ENCODE measurements at places on chromosomes 5 and 9.

DNA sequence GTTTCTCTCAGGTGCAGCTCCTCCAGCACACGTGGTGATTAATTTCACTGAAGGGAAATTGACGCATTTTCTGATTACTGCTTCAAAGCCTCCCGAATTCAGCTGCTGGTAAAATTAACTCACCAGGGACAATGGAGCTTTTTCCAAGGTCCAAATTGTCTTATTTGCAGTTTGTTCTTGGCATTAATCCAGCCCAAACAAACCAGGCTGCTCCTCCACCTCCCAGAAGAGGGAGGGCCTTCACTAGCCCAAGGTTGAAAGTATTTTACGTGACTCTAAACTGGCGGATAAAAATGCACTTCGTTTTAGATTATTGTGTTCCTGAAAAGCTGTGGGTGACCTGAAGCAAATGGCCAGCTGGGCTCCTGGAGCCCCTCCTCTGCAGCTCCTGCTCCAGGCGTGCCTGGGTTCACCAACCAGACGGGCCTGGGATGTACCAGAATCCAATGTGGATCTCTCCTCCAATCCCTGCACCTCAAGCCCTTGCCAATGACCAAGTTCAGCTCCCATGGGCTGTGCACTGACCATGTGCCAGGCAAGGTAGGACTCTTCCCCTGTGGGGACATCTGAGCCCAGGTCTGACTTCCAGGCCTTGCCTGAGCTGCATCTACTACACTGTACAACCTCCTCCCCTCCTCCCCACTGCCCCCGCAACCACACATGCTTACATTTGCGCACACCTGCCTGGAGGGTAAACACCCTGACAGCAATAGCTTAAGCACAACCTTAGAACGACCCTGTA, 193.4 kb downstream of the CDK5RAP2 start:
- DNase-seq, result no peak

- DNase-seq, result no peak
Measured at GRCh38 chr5:76250463-76250862, 152.6 kb upstream of the IQGAP2 start.

DNA sequence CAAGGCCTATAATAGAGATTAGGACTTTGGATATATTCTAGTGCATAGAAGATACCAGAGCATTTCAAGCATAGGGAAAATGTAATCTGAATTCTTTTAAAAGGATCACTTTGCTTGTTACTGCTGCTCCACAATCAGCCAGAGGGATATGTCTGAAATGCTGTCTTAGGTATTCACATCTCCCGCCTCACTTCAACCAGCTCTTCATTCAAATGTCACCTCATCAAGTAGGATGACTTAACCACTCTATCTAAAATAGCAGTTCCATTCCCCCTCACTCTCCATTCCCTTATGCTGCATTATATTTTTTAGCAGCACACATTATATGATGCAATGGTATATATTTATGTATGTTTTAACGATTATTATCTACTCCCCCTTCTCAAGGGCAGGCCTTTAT, 500.3 kb upstream of the GRIA1 start:
- no peak for DNase-seq

DNA sequence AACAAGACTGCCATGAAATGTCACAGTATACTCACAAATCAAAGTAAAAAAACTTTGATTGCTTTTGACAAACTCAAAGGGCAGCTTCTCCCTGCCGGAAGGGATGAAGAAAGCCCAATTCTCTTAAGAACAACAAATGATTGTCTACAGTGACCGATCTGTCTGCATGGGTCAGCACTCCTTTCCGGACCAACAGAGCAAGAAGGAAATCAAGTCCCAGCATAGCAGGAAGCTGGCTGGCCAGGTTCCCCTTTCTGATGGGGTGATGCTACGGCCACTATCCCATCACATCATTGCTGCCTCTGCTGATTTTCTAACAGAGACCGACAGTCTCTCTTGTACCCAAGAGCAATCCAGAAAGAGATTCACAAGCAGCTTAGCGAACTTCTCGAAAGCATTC, 692 bp downstream of the C1QTNF3 start:
- DNase-seq, result no peak

- DNase-seq, result no peak
Measured at GRCh38 chr5:11323761-11324160, 562.7 kb upstream of the DAP start.

GRCh38 chr5:31982621-31983020, 191.5 kb downstream of the GOLPH3 start:
- DNase-seq, result no peak

GRCh38 chr9:18208166-18209059, 265.5 kb upstream of the ADAMTSL1 start:
- no peak for DNase-seq

DNA sequence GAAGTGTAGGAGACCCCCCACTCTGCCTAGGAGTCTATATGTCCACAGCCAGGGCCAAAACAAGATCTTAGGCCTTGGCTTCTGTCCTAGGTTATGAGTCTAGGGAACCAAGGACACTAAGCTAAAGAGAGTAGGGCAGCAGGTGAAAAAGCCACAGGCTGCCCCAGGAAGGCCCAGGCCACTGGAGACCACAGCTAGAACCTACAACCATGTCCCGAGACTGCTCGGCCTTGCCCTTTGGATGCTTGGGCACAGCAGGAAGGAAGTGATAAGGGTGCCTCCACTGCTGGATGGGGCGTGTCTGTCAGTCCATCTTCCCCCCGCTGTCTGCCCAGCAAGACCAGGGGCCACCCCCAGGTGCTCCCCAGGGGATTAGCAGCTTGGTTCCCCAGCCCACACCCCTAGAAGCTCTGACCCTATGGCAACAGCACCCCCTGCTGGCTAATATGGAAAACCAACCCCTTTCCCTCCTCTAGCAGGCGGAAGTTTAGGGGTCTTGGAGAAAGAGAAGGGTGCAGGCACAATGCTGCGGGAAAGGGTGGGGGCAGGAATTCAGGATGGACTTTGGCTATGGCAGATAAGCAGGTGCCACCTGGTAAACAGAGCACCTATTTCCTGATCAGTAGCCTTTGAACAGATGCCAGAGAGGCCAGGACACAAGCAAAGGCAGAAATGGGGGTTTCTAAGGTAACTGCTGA, 10.5 kb upstream of the IRF1 start:
- DNase-seq, result peak; percentile 85

- no peak for DNase-seq
Measured at GRCh38 chr5:759781-760362, 24.7 kb downstream of the ZDHHC11B start.

DNA sequence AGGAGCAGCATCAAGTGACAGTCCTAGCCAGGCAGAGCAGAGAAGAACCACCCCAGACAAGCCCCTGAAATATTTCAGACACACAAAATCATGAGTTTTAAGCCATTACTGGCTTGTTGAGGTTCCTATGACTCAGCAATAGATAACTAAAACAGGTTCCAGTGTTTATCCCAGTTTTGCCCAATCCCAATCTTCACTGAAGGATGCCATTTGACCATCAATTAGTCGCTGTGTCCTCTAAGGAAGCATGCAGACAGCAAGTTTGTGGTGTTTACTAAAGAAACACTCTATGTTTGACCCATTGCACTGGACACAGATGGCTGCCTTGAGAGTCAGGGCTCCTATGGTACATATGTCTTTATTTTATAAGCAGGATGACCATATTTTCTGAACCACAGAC, 186.7 kb downstream of the SYK start:
- DNase-seq, result no peak

DNA sequence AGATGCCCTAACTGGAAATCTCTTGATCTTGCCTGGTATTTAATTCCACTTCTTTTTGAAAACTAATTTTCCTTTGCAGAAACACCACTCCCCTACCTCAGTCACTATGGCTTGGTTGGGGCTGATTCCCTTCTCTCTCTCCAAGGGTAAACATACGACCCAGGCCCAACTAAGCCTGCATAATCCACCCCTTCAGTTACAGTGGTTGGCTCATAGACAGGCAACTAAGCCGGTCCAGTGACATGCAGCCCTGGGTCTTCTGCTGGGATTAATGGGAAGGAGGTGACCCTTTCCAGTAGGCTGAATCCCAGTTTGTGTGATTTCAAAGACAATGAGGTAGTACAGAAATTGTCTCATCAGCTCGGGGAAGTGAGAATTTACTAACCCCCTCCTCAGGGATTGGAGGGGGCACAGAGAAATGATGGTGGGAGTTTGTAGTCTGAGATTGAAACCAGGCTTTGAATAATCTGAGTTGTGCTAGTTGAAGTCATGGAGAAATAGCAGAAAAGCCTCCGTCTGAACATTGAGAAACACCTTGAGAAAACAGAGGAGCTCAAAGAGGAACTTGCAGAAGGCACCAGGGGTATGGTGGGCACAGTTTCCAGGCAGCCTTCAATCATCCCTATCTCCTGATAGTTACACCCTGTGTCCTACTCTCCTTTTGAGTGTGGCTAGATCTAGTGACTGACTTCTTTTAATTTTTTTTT, 148.9 kb downstream of the GCNT1 start:
- no peak for DNase-seq

- DNase-seq, result no peak
Measured at GRCh38 chr5:67799732-67800234, 415.8 kb upstream of the PIK3R1 start.

- DNase-seq, result no peak
Measured at GRCh38 chr9:113973963-113974413, 97.9 kb downstream of the ZNF618 start.

DNA sequence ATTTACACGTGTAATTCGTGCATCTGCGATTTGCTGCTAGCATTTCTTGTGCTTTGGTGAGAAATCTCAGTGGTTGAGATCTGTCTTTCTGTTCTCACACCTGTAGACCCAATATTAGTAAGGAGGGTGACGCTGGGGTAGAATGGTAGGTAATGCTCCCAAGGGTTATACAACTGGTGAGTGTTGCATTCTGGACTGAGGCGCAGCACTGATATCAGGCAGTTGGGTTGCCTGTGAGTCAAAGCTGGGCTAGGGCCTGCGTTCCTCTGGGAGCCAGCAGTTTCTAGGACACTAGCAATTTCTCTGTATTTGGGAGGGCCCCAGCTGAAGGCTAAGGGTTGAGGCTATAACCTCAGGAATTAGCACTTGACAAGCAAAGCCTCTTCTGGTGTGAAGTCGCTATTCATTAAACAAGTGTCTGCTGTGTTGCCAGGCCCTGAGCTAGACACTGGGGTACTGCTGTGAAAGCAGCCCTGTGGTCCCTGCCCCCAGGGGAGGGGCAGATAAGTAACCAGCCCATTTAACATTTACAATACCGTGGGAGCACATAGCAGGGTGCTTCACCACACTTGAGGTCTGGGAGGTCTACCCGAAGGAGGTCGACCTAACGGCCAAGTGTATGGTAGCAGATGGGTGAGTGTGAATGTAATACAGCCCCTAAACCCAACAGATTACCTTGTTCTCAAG, 28.7 kb downstream of the LARP1 start:
- no peak for DNase-seq

DNA sequence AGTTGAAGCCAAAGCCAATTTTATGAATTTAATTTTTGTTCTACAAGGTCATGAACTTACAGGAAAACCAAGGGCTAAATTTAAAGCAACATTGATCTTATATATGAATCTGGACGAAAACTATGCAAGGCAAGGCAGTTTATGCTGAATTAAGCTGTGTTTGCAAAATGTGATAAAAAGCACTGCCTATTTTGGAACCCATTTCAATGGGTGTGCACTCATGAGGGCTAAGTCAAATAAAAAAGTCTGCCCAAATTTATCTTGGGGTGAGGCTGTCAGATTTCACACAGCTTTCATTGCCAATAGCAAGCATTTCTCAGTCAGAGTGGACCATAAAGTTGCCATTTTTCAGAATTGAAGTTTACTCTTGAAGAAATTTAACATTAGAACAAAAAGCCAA, 199.9 kb downstream of the LURAP1L start:
- DNase-seq, result no peak

- DNase-seq, result no peak
Measured at GRCh38 chr9:133143639-133144141, 20.0 kb downstream of the GBGT1 start.

- DNase-seq, result no peak
Measured at GRCh38 chr5:163105456-163105855, 331.9 kb upstream of the CCNG1 start.

- no peak for DNase-seq
Measured at GRCh38 chr9:77598991-77599390, 49.1 kb downstream of the GNA14 start.

DNA sequence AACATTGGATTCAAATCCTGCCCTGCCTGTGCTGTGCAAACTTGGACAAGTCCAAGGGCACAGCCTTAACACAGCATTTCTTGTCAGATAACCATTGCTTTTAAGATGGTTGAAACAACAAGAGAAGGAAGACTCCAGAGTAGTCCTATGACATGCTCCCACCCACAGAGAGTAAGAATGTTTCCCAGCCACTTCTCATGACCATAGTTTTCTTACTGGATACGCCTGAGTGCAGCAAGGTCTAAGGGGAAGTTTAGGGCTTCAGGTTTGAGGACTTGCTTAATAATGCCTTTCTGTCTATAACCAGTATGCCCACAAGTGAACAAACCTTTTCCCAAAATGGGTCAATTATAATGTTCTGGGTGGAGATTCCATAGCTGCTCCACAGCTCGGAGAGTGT, 126.4 kb downstream of the SLF1 start:
- DNase-seq, result no peak

DNA sequence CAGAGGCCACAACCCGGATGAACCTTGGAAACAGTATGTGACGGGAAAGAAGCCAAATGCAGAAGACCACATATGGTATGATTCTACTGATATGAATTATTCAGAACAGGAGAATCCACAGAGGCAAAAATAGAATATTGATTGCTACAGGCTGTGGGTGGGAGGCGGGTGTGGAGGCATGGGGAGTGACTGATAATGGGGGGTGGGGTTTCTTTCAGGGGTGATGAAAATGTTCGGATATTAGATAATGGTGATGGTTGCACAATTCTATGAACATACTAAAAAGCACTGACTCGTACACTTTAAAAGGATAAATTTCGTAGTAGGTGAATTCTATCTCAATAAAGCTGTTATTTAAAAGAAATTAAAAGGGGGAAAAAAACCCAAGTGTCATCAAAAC, 10.7 kb downstream of the IL4 start:
- no peak for DNase-seq

DNA sequence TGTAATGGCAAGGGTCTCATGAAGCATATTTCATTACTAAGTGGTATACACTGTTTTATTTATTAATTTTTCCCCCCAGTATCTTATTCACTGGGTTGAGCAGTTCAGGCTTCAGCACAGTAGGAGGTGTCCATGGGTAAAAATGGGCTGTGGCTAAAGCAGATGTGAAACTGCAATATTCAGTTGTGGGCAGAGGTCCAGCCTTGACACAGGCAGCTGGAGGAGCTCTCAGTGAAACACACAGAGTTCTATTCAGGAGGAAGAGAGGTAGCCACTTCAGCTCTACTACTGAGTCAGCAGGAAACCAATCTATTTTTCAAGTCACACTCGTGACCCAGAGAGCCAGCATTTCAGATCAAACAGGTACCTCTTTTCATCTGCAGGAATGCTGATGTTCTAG, 418.3 kb downstream of the CDH10 start:
- no peak for DNase-seq
